ENCODE measurements at places on chromosomes 5 and 9. TPM values are rescaled to one million over a fixed set of nuclear protein-coding genes. Genes with fewer than 3 reads are reported as not detected.

- H3K27me3 ChIP-seq, result no peaks in the 10 kb centered on the region
- H3K36me3 ChIP-seq, result no peaks in the 10 kb centered on the region
- no peak for DNase-seq
- H3K4me1 ChIP-seq, result no peaks in the 10 kb centered on the region
- no peak overlapping the region for H3K4me3 ChIP-seq
Observed at GRCh38 chr5:169550227-169550626, 33.3 kb upstream of the SPDL1 start.

DNA sequence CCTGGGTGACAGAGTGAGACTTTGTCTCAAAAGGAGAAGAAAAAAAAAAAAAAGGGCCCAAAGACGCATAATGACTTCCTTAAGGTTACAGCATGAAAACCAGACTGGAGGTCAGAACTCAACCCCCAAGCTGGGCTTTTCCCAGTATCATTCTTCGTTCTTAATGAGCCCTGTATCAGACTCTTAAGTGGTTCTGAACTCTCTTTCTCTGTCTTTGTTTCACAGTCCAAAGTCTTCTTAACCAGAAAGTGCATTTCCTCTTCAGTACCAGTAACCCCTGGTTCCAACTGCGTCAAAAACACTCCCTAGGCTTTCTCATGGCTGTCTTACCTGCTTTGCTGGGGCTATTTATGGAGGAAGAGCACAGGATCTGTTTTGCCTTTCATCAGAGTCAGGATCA is 38.4 kb upstream of the SHB start:
- no peak for DNase-seq
- H3K4me1 ChIP-seq, result no peaks in the 10 kb centered on the region
- no peaks in the 10 kb centered on the region for H3K36me3 ChIP-seq

GRCh38 chr5:167478188-167478587 is 813.3 kb upstream of the WWC1 start:
- no peak overlapping the region for H3K4me3 ChIP-seq
- no peak for DNase-seq
- no peaks in the 10 kb centered on the region for H3K27me3 ChIP-seq
- peaks cover 6% of the 10 kb centered on the region for H3K4me1 ChIP-seq

- no peaks in the 10 kb centered on the region for H3K27me3 ChIP-seq
- H3K36me3 ChIP-seq, result peaks cover 38% of the 10 kb centered on the region
Observed at GRCh38 chr5:5437227-5438172, 15.0 kb downstream of the ICE1 start.

GRCh38 chr5:134005417-134006061 is 764 bp upstream of the VDAC1 start:
- H3K36me3 ChIP-seq, result no peaks in the 10 kb centered on the region
- peaks cover 46% of the 10 kb centered on the region for H3K4me1 ChIP-seq
- H3K27me3 ChIP-seq, result no peaks in the 10 kb centered on the region
- peak; percentile 74 for DNase-seq
- H3K27ac ChIP-seq, result peak overlapping the region; percentile 98

The OBP2B gene
- not detected for total RNA-seq

The IFNW1 gene
- total RNA-seq, result not detected

DNA sequence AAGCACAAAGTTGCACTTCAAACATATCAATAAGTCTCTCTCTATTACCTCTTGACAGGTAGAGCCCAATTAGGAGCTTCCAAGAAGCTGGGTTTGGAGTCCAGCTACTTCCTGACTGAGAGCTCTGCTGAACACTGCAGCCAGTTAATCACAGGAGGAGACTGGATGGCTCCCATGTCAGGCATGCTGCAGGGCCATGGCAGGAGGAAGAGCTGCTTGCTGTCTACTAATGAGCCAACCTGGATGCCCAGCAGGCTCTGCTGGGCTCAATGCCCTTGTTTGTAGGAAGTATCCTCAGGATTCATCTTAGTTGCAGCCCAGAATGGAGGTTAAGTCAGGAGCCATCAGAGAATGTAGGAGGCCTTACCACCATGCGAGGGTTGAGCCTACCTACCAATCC is 91.9 kb downstream of the TMEM215 start:
- H3K36me3 ChIP-seq, result no peaks in the 10 kb centered on the region
- no peaks in the 10 kb centered on the region for H3K27me3 ChIP-seq
- no peaks in the 10 kb centered on the region for H3K4me1 ChIP-seq
- no peak overlapping the region for H3K4me3 ChIP-seq
- DNase-seq, result no peak

DNA sequence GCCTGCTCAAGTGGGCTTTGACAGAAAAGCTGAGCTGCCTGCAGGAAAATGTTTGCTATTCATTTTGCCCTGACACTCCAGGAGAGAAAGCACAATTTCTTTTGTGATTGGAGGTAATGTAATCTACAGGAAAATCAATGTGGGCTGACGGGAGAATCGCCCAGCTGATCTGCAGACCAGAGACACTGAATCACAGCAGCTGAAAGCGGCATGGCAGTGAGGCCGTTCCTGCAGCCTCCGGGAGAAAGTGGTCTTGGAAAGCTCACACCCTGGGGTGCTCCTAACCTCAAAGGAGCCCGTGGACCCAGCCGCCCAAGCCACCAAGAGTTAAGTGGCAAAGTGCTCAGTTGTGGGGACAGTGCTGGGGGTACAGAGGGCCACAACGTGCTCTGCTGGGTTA is 593.6 kb downstream of the BNC2 start:
- no peaks in the 10 kb centered on the region for H3K27me3 ChIP-seq
- H3K4me3 ChIP-seq, result no peak overlapping the region
- DNase-seq, result no peak
- H3K27ac ChIP-seq, result peak overlapping the region; percentile 57
- peaks cover 18% of the 10 kb centered on the region for H3K4me1 ChIP-seq
- no peaks in the 10 kb centered on the region for H3K36me3 ChIP-seq

DNA sequence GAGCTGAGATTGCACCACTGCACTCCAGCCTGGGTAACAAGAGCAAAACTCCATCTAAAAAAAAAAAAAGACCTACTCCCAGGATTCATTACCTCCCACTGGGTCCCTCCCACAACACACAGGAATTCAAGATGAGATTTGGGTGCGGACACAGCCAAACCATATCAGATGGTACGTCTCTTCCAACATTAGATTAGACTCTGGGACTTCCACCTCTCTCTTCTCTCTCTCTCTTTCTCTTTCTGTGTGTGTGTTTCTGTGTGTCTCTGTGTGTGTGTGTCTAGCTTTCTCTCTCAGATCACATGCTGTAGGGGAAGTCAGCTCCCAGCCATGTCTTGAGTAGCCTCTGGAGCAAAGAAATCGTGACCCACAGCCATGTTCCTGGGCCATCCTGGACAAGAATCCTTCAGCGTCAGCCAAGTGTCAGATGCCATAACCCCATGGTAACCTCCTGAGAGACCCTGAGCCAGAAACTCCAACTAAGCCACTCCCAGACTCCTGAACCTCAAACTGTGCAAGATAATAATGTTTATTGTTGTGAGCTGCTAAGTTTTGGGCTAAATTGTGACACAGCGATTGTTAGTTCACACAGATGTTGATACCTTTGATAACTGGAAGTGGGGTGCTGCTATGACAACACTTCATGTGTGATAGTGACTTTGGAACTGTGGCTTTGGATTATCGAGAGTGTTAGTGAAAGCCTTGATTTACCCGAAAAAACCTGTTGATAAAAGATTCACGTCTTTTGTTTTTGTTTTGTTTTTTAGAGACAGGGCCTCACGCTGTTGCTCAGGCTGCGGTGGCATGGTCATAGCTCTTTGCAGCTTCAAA is 4.1 kb upstream of the CMBL start:
- no peaks in the 10 kb centered on the region for H3K27me3 ChIP-seq
- no peak for DNase-seq
- no peak overlapping the region for H3K4me3 ChIP-seq
- H3K36me3 ChIP-seq, result no peaks in the 10 kb centered on the region

DNA sequence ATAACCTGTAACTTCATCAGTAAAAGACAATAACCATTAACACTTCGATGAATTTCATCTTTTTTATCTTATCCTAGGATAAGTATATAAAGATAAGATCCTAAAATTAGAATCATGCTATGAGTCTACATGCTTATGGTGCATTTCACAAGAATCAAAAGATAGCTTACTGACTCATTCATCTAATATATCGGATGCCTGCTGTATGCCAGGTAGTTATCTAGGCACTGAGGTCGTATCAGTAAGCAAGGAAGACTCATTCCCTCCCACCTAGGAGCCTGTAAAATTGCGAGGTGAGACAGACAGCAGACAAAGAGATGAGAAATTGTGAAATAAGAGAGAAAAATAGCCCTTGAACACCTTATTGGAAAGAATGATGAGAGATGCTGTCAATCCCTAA is 240.6 kb upstream of the ADAMTSL1 start:
- no peak overlapping the region for H3K27ac ChIP-seq
- H3K36me3 ChIP-seq, result no peaks in the 10 kb centered on the region
- no peak for DNase-seq
- H3K27me3 ChIP-seq, result no peaks in the 10 kb centered on the region
- no peak overlapping the region for H3K4me3 ChIP-seq

- no peak overlapping the region for H3K27ac ChIP-seq
- no peaks in the 10 kb centered on the region for H3K27me3 ChIP-seq
- H3K4me1 ChIP-seq, result peaks cover 7% of the 10 kb centered on the region
- H3K4me3 ChIP-seq, result no peak overlapping the region
- no peaks in the 10 kb centered on the region for H3K36me3 ChIP-seq
Observed at GRCh38 chr9:69131682-69132081, 42.4 kb upstream of the TJP2 start.

GRCh38 chr9:29769019-29769418 is 2195.7 kb upstream of the C9orf72 start:
- no peaks in the 10 kb centered on the region for H3K36me3 ChIP-seq
- no peaks in the 10 kb centered on the region for H3K4me1 ChIP-seq
- H3K27ac ChIP-seq, result no peak overlapping the region
- no peaks in the 10 kb centered on the region for H3K27me3 ChIP-seq
- no peak for DNase-seq

GRCh38 chr5:157708866-157709265 is 22.4 kb upstream of the THG1L start:
- H3K4me1 ChIP-seq, result peaks cover 10% of the 10 kb centered on the region
- no peaks in the 10 kb centered on the region for H3K36me3 ChIP-seq
- no peak overlapping the region for H3K27ac ChIP-seq
- DNase-seq, result no peak
- no peak overlapping the region for H3K4me3 ChIP-seq
- no peaks in the 10 kb centered on the region for H3K27me3 ChIP-seq

The ANKRD31 gene
- not detected for total RNA-seq

DNA sequence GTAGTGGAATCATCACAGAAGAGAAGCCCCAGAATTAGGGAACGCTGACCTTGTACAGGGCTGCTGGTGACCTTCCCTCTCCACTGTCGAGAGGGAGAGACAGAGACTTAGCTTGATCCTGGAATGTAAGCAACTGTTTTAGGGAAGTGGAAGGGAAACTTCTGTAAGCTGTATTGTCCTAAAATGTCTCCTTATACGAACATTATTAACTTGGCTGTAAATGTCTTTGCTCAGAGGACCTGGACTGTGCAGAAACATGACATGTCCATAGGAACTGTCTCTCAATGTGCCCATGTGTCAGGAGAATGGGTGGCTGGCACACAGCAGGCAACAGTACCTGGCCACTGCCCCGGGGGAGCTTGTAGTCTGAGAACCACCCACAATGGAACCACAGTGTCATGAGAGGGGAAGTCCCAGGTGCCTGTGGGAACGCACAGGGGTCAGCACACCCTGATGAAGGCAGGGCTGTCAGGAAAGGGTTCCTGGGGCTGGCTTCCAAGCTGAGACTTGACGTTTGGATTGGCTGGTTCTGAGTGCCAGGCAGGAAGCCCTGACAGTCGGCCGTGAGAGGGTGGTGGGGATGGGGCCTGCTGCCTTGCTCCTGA is 34.0 kb downstream of the DAP start:
- peak overlapping the region; percentile 12 for H3K27ac ChIP-seq
- H3K4me1 ChIP-seq, result no peaks in the 10 kb centered on the region
- no peak overlapping the region for H3K4me3 ChIP-seq
- no peaks in the 10 kb centered on the region for H3K27me3 ChIP-seq
- H3K36me3 ChIP-seq, result no peaks in the 10 kb centered on the region
- no peak for DNase-seq

DNA sequence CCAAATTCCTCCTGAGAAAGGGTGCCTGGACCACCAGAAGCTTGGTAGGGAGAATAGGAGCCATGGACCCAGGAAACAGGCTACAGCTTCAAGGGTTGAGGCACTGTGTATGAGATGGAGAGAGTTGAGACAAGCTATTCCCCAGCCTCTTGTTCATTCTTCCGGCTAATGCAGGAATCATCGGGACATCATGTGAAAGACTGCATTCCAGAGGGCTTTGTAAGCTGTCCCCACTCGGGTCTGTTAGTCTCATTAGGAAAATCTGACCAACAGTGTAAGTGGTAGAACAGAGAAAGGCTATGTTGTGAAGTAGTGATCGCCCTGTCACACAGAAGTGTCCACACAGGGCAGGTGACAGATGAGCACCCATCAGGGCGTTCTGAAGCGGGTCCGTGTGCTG is 81.4 kb downstream of the GABBR2 start:
- H3K27me3 ChIP-seq, result peaks cover 5% of the 10 kb centered on the region
- H3K4me1 ChIP-seq, result no peaks in the 10 kb centered on the region

- H3K4me3 ChIP-seq, result no peak overlapping the region
- peaks cover 15% of the 10 kb centered on the region for H3K4me1 ChIP-seq
- no peaks in the 10 kb centered on the region for H3K27me3 ChIP-seq
- H3K36me3 ChIP-seq, result peaks cover 5% of the 10 kb centered on the region
- H3K27ac ChIP-seq, result no peak overlapping the region
- DNase-seq, result no peak
Observed at GRCh38 chr5:77426670-77427069, 65.4 kb downstream of the WDR41 start.

- H3K36me3 ChIP-seq, result no peaks in the 10 kb centered on the region
- no peaks in the 10 kb centered on the region for H3K27me3 ChIP-seq
- peak overlapping the region; percentile 44 for H3K27ac ChIP-seq
- DNase-seq, result no peak
- no peaks in the 10 kb centered on the region for H3K4me1 ChIP-seq
Observed at GRCh38 chr9:13896922-13897835, 416.8 kb downstream of the NFIB start.

- peaks cover 5% of the 10 kb centered on the region for H3K4me1 ChIP-seq
- H3K4me3 ChIP-seq, result no peak overlapping the region
- DNase-seq, result no peak
- H3K36me3 ChIP-seq, result no peaks in the 10 kb centered on the region
Observed at GRCh38 chr5:56569076-56569475, 246.3 kb upstream of the MAP3K1 start.

The FOXD1 gene
- total RNA-seq, result not detected

DNA sequence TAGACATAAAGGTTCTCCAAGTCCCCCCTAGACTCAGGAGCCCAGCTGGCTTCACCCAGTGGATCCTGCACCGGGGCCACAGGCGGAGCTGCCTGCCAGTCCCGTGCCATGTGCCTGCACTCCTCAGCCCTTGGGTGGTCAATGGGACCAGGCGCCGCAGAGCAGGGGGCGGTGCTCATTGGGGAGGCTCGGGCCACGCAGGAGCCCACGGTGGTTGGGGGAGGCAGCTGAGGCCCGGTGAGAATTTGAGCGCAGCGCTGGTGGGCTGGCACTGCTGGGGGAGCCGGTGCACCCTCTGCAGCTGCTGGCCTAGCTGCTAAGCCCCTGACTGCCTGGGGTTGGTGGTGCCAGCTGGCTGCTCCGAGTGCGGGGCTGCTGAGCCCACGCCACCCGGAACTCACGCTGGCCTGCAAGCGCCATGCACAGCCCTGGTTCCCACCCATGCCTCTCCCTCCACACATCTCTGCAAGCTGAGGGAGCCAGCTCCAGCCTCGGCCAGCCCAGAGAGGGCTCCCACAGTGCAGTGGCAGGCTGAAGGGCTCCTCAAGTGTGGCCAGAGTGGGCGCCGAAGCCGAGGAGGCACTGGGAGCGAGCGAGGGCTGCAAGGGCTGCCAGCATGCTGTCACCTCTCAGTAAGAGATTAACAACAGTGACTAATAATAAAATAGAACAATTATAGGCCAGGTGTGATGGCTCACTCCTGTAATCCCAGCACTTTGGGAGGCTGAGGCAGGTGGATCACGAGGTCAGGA is 65.9 kb downstream of the SPATA31D1 start:
- no peaks in the 10 kb centered on the region for H3K36me3 ChIP-seq
- H3K4me3 ChIP-seq, result no peak overlapping the region
- H3K27me3 ChIP-seq, result no peaks in the 10 kb centered on the region
- H3K4me1 ChIP-seq, result no peaks in the 10 kb centered on the region

Data from sigmoid colon (tissue), 7 donors.